SK-MEL-5 (cell line): ENCODE measurements at places on chromosomes 11 and 22.

GRCh38 chr22:33883561-33883960, 36.7 kb downstream of the LARGE1 start:
- no peak for DNase-seq

DNA sequence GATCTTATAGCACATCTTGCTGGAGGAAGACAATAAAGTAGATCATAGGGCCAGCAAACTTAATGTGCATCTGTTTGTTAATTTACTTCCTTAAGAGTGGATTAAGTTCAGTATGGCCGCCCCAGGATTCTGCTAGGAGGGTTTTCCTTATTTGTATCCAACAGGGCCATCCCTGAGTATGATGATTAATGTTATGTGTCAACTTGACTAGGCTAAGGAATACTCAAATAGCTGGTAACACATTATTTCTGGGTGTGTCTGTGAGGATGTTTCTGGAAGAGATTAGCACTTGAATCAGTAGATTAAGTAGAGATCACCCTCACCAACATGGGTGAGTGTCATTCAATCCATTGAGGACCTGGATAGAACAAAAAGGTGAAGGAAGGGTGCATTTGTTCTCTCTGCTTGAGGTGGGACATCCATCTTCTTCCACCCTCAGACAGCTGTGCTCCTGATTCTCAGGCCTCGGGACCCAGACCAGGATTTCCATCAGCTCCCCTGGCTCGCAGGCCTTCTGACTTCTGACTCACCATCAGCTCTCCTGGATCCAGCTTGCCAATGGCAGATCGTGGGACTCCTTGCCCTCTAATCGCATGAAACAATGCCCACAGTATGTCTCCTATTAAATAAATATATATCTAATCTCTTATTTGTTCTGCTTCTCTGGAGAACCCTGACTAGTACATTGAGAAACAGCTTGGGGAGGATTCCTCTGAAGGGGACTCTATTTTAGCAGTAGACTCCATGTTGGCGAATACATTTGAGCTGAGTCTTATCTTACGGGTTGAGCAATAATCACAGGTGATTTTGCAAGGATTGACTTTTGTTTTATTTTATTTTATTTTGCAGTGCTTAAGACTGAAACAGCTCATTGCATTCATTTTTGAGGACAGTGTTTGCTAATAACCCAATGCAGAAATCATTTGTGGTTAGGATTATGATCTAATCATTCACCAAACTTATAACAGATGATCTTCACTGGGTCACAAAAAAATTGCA, 9.0 kb upstream of the ZBTB44 start:
- no peak for DNase-seq

GRCh38 chr11:108193725-108194124, 28.7 kb downstream of the NPAT start:
- DNase-seq, result no peak

GRCh38 chr11:65298655-65299179, 15.9 kb upstream of the CDC42EP2 start:
- DNase-seq, result no peak

GRCh38 chr11:126334659-126335462, 20.6 kb upstream of the ST3GAL4 start:
- DNase-seq, result no peak

DNA sequence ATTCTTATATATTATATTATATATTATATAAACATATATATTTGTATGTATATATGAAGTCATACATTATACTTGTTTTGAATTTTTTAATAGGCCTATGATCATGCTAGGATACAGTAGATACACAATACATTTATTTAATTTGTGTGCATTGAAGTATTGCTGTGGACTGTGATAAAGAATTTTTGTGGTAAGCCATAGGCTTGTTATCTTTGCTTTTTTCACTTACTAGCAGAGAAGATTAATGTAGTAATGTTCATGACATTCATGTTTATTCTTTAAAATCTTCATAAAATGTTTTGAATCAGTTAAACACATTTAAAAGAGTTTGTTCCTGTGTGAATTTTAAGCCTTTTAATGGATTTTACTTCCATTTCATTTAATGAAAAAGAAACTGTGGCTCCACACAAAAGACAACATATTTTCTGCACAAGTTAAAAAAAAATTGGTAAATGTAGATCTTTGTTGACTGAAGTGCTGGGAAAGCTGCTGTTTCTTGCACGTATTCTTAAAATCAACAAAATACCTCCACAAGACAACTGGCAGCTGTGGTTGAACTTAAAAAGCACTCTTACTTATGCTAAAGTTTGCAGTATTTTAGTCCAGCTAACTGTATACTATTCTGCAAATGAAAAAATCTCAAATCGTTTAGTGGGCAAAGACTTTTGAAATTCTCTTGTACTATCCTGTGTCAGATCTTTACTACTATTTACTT, 156.2 kb downstream of the TMEM135 start:
- no peak for DNase-seq

DNA sequence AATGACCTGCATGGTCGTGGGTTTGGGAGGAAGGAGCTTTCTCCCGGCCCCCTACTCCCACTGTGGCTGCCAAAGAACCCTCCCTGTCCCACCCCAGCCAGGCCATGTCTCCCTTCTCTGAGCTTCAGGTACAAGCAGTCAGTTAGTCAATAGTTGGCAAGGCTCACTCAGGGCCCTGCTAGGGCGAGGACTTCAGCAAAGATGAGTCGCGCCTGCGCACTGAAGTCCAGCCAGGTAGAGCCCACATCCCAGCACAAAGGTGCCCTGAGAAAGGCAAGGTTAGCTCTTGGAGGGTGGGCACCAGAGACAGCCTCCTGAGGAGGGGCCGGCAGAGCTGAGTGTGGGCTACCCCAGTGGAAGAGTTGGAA, 11.1 kb downstream of the C11orf86 start:
- DNase-seq, result no peak

- peak; percentile 13 for DNase-seq
These were observed 5.2 kb downstream of the IRAG1 start for GRCh38 chr11:10688401-10688800.

- no peak for DNase-seq
These were observed 32.1 kb upstream of the PPP2R1B start for GRCh38 chr11:111798279-111798678.

- no peak for DNase-seq
These were observed 2.8 kb downstream of the EMID1 start for GRCh38 chr22:29208502-29208862.

DNA sequence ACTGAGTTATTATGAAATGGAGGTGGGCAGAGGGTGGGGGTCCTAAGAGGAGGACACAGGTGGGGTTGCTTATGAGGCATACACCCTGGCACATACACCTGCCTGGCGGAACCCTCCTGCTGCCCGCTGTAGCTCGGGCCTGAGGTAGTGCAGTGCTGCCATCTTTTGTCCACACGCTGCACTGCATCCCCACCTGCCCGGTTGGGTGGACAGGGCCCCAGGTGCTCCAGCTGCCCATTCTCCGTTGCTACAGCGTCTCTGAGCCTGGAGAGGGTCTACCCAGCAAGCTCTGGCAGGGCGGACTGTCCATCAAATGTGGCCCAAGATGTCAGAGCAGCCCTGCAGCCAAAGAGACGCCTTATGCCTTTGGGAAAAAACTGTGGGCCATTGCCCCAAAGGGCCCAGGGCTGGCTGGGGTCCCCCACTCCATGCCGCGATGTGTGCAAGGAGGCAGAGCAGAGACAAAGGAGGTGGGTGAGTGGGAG, 131.2 kb downstream of the BUD13 start:
- peak; percentile 46 for DNase-seq

GRCh38 chr11:124887667-124888013, 10.0 kb downstream of the ROBO4 start:
- no peak for DNase-seq

DNA sequence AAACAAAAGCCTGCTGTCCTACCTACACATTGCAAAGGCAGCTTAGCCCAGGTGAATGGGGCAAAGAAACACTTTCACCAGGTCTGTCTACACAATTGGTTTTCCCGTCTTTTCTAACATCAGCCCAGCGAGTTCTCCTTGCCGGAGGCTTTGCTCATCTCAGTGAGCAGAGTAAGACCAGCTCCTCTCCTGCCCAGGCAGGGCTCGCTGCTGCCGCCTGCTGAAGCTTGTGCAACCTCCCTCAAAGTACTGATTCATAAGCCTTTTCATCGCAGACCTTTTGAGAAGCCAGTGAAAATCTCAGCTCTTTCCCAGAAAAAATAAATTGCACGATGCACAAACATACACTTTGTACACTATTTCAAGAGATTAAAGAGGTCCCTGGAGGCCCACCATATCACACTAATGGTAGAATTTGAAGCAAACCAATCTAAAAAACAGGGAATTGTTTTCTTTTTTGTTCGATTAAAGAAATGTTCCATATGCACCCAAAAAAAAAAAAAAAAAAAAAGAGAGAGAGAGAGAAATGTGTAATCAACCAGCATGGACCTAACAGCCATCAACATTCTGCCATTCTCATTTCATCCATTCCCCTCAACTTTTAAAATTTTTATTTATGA, 328.1 kb upstream of the MPPED2 start:
- peak; percentile 81 for DNase-seq

DNA sequence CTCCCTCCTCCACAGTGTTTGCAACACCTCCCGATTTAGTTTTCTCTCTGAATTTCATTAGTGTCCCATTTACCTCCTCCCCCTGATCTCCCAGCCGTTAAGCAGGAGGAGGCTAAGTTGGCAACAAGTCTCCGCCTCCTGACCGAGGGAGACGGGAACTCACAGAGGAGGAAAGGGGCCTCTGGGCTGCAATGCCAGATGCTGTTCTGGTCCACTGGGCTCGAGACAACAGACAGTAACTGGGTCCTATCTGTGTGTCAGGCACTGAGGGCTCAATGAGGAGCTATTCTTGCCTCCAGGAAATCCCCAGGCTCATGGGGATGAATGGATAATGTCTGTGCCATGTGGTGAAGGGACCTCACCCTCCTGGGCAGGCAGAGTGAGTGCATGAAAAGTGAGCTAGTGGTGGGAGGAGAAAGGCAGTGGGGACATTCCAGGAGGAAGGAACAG, 228.1 kb downstream of the TENM4 start:
- DNase-seq, result no peak

GRCh38 chr11:128648711-128649110, 45.2 kb upstream of the FLI1 start:
- no peak for DNase-seq

DNA sequence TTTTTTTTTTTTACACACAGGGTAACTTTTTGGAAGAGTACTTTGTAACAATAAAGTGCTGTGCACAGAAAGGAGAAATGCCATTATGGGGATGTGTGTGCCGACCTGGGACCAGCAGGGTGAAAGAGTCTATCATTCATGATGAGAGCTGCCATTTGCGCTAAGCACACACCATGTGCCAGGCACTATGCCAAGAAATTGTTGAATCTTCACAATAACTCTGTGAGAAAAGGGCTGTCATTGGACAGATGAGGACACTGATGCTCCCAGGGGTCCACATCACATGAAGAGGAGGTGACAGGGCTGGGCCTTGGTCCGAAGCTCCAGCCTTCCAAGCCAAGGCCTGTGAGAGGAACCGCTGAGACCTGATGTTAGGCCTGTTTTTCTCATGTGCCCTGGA, 5.6 kb downstream of the DUSP18 start:
- peak; percentile 14 for DNase-seq

DNA sequence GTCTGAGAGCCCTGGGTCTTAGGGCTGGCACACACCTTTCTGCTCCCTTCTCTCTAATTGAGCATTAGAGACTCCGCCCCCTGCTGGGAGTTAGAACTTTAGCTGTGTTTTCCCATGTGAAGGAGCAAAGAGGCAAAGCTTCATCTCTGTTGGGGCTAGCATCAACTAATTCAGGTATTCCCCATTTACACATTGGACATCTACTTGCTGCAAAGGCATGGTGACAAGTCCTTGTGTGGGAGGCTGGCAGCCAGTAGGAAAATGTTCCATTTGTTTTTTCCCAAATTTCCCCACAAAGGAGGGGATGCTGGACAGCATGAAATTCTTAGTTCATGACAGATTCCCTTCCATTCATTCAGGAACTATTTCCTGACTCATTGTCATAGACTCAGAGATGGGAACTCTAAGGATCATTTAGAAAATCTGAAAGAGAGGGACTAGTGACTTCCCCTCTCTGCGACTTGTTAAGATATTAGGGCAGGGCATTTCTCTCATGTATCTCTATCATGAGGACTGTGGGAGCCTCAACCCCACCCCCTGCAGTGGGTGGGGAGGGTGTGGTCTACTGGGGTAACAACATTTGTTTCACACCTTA, 3.6 kb downstream of the CD44 start:
- peak; percentile 65 for DNase-seq

DNA sequence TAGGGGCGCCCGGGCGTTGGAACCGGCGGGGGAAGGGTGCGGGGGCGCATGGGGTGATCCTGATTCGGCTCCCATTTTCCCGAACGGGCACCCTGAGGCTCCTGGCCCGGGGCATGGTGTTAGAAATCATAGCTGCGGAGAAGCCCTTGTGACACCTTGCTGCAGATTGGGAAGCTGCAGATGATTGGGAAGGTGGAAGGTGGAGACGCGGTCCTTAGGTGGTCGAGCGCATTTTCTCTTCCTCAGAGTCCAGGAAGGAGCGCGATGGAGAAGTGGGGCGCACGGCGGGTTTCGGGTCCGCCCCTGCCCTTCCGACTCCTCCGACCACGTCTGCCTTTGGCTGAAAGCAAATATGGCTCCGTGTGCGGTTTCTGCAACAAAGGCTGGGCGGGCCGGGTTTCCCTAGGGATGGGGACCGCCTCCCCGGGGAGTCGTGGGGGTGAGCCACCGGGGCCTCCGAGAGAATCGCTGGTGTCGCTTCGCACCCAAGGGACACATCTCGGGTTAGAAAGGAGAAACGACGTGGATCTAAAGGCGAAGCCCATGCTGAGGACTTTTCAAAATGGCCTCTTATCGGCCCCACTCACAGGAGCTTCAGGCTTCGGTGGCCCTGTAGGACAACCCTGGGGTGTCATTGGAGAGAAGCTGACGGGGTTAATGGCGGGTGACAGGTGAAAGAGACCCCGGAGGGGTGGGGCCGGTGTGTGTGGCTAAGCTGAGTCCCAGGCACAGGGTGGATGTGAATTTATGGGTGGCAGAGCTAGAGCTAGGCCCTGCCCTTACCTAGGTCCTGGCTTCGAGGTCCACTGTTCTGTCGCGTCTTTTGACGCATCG, 707 bp upstream of the FTH1 start:
- DNase-seq, result peak; percentile 21

DNA sequence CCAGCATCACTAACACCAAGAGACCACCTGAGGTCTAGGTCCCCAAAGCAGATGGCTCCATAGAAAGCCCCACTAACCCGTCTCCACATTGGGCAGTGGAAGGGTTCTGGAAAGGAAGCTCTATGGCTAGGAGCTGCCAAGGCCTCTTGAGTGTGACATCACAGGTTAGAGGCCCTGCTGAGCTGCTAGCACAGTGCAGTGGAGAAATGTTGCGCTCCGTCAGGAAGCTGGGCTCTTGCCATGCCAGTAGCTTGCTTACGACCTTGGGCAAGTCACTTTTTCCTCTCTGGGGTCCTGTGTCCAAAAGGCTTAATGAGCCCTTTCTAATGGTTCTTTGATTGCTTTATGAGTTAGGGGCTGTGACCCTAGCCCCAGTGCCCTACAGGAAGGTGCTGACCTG, 10.6 kb downstream of the PIK3IP1 start:
- DNase-seq, result no peak
